Peyer's patch (tissue), 4 donors: ENCODE measurements at places on chromosomes 1 and 21.

DNA sequence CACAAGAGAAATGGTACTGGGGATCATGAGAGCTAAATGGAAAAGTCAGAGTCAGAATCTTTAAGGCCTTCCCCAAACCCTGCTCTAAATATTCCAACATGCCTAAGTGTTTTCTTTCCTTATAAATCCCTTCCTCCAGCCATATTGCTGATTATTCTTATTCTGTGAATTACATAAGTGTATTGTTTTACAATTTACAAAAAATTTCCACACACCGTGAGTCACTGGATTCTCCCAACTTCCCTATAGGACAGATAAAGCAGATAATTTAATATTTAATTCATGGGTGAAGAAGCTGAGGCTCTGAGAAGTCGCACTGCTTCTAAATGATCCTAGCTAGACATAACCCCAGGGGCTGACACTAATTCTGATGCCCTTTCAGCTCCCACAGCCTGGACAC is 243.3 kb upstream of the JUN start:
- H3K4me3 ChIP-seq: no peak overlapping the region
- H3K27me3 ChIP-seq: no peaks in the 10 kb centered on the region
- H3K27ac ChIP-seq: no peak overlapping the region
- H3K36me3 ChIP-seq: no peaks in the 10 kb centered on the region

DNA sequence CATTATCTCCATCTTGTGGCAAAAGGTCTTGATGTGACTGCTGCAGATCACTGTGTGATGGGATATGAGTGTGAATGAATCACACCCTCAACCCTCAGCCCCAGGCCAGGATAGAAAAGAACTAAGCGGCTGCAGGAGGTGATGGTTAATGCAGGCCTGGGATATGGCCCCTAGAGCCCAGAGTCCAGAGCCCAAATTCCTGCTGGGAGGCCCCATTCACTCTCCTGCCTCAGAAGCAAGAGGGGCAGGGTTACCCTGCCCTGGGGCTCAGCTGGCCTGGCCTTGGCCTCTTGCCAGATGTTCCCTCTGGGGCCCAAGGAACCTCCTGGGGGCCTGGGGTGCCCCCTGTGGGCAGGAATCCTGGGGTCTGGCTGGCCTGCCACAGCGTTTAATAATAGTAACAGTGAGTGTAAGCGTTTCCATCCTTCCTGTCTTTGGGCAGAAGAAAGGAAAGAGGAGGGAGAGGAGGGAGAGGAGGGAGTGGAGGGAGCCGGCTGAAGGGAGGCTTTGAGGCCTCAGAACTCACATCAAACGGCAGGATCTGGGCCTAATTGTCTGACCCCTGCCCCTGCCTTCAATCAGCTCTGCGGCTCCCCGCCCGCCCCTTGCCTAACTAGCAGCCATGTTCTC is 26.2 kb downstream of the DMAP1 start:
- H3K27ac ChIP-seq: peak overlapping the region; percentile 73
- no peaks in the 10 kb centered on the region for H3K27me3 ChIP-seq
- no peak overlapping the region for H3K4me3 ChIP-seq
- DNase-seq: no peak

DNA sequence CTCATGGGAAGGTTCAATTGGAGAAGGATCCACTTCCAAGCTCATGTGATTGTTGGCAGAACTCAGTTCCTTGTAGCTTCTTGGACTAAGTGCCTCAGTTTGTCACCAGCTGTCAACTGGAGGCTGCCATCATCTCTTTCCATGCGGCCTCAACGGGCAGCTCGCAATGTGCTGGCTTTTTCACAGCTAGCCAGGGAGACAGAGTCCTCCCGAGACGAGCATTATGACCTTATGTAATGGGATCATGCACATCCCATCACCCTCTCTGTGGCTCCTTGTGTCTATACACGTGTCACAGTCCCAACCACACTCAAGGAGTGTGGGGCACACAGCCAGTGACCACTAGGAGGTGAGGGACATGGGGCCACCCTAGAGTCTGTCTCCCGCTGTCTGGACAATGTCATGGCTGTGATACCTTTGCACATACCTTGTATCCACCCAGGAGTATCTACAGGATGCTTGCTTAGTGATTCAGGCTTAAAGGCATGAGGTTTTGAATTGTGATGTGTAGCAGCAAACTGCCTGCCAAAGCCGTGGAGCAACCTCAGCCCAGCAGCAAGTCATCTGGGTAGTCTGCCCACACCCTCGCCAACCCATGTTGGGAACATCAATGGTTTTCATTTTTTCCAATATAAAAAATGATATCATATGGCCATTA is 3.9 kb upstream of the KRTAP10-6 start:
- H3K27me3 ChIP-seq: no peaks in the 10 kb centered on the region
- H3K4me1 ChIP-seq: no peaks in the 10 kb centered on the region
- DNase-seq: no peak
- no peak overlapping the region for H3K4me3 ChIP-seq

GRCh38 chr1:154176337-154176736 is 15.6 kb downstream of the TPM3 start:
- peaks cover 43% of the 10 kb centered on the region for H3K36me3 ChIP-seq
- DNase-seq: no peak
- no peak overlapping the region for H3K27ac ChIP-seq
- no peak overlapping the region for H3K4me3 ChIP-seq

DNA sequence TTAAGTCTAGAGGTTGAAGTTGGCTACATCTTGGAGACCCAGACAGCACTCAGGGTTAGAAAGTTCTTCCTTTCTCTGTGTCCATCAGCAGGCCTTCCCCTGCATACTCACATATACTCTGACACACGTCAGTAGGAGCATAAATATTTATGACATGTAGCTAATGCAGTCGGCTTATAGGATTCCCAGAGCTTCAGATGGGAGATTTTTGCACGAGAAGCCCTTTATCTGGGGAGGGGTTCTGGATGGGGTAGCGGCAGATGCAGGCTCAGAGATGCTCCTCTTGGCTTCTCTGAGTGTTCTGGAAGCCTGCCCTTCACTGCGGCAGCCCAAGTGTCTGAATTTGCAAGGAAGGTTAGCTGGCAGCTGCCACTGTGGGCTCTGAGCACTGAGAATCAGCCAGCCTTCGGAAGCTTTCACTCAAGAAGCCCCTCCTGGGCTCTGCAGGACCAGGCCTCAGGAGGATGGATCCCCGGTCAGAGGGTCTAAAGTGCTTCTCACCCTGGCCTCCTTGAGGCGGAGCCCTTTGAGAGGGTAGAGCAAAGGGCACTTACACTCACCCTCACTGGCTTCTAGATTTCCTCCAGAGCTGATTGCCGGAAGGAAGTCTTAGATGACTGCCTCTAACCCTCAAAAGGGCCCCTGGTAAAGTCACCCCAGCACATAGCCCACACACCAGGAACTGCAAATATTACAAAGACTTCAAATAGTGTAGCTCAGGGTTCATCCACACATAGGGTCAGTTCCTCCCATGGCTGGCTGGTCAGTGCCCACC is 68.1 kb upstream of the NFASC start:
- no peaks in the 10 kb centered on the region for H3K36me3 ChIP-seq
- H3K27ac ChIP-seq: no peak overlapping the region
- H3K4me1 ChIP-seq: no peaks in the 10 kb centered on the region

GRCh38 chr1:181160998-181161870 is 72.7 kb downstream of the IER5 start:
- H3K27me3 ChIP-seq: no peaks in the 10 kb centered on the region
- no peak overlapping the region for H3K4me3 ChIP-seq
- H3K36me3 ChIP-seq: no peaks in the 10 kb centered on the region
- DNase-seq: no peak
- peak overlapping the region; percentile 84 for H3K27ac ChIP-seq
- no peaks in the 10 kb centered on the region for H3K4me1 ChIP-seq

DNA sequence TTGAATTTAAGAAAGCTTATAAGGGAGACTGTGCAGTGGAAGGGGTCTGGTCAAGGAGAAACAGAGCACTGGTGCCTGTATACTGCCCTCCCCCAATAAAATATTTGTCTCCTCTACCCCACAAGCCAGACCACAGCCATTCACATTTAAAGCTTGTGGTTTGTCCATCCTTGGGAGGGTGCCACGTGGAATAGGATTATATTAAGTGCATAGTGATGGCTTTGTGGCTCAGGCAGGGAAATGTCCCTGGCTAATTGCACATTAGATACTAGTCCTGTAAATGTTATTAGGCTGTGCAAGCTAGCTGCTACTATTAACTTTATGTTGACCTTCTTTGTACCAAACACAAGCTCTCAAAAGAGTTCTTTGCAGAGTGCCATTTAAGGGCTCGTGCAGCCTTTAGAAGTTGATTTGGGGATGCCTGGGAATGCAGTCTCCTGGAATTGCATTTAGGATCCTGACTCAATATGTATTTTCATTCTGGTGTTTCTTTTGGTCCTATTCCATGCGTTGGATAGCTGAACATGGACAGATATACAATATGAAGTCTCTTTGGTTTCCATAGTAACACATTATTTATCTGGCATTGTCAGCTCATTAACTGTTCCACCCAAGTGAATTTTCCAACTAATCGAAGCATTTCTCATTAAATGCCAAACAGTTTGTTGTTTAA is 210.6 kb downstream of the ROR1 start:
- no peaks in the 10 kb centered on the region for H3K27me3 ChIP-seq
- no peaks in the 10 kb centered on the region for H3K4me1 ChIP-seq
- no peaks in the 10 kb centered on the region for H3K36me3 ChIP-seq
- no peak for DNase-seq
- no peak overlapping the region for H3K4me3 ChIP-seq

GRCh38 chr1:32890516-32891240 is 4.4 kb downstream of the HPCA start:
- DNase-seq: no peak
- H3K4me3 ChIP-seq: no peak overlapping the region
- H3K27ac ChIP-seq: no peak overlapping the region

DNA sequence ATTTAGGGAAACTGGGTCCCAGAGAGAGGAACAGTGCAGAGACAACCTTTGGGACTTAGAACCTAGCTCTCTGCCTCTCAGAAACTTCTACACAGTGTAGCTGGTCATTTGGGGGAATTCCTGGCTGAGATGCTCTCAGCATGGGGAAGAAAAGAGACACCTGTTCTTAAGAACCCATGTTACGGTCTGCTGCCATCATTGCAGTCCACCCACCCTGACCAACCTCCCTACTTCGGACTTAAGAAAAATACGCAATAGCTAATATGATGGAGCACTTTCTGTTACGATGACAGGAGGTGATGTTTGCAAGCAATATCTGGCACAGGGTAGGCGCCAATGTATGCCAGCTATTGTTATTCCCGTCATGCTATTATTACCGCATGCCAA is 177.9 kb downstream of the IGSF21 start:
- no peaks in the 10 kb centered on the region for H3K4me1 ChIP-seq
- no peak overlapping the region for H3K27ac ChIP-seq
- no peaks in the 10 kb centered on the region for H3K36me3 ChIP-seq
- no peaks in the 10 kb centered on the region for H3K27me3 ChIP-seq
- H3K4me3 ChIP-seq: no peak overlapping the region

- no peak overlapping the region for H3K27ac ChIP-seq
- no peaks in the 10 kb centered on the region for H3K36me3 ChIP-seq
- no peaks in the 10 kb centered on the region for H3K4me1 ChIP-seq
- H3K27me3 ChIP-seq: no peaks in the 10 kb centered on the region
- H3K4me3 ChIP-seq: peak overlapping the region; percentile 7
These were observed 11.2 kb downstream of the OR2W3 start for GRCh38 chr1:247906504-247907047.

GRCh38 chr1:59017501-59018231 is 233.8 kb upstream of the JUN start:
- no peaks in the 10 kb centered on the region for H3K27me3 ChIP-seq
- no peak overlapping the region for H3K4me3 ChIP-seq
- H3K4me1 ChIP-seq: peaks cover 34% of the 10 kb centered on the region
- peak overlapping the region; percentile 3 for H3K27ac ChIP-seq
- no peak for DNase-seq

DNA sequence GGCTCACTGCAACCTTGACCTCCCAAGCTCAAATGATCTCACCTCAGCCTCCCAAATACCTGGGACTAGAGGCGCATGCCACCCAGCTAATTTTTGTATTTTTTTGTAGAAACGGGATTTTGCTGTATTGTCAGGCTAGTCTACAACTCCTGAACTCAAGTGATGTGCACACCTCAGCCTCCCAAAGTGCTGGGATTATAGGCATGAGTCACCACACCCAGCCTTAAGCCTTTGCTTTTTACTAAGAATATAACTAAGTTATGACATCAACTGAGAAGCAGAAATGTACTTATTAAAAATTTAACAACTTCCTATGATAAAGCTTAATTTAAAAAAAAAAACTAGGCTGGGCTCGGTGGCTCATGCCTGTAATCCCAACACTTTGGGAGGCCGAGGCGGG is 8.9 kb upstream of the LSS start:
- H3K4me3 ChIP-seq: no peak overlapping the region
- no peak for DNase-seq
- no peaks in the 10 kb centered on the region for H3K27me3 ChIP-seq
- H3K27ac ChIP-seq: no peak overlapping the region
- H3K36me3 ChIP-seq: no peaks in the 10 kb centered on the region

DNA sequence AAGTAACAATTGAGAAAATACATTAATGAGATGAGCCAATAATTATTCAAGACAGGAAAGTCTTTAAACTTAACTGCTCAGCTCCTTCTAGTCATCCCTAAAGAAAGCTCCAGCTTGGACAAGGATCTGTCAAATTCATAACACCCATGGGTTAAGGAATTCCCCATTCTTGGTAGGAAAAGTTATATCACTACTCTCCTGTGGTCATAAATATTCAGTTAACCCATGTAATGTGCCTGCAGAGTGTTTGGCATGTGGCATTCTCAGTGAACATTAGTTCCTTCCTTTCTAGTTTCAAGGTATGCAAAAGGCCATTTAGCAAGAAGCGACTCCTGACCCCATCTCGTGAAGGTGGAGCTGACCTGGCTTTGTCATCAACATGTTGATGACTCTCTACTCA is 76.7 kb upstream of the VCAM1 start:
- no peaks in the 10 kb centered on the region for H3K36me3 ChIP-seq
- H3K27ac ChIP-seq: no peak overlapping the region
- no peak for DNase-seq
- H3K4me3 ChIP-seq: no peak overlapping the region
- H3K27me3 ChIP-seq: no peaks in the 10 kb centered on the region
- H3K4me1 ChIP-seq: no peaks in the 10 kb centered on the region

GRCh38 chr1:119978018-119978505 is 81.7 kb upstream of the ADAM30 start:
- DNase-seq: no peak
- no peaks in the 10 kb centered on the region for H3K36me3 ChIP-seq
- no peak overlapping the region for H3K4me3 ChIP-seq
- no peak overlapping the region for H3K27ac ChIP-seq
- H3K27me3 ChIP-seq: no peaks in the 10 kb centered on the region

DNA sequence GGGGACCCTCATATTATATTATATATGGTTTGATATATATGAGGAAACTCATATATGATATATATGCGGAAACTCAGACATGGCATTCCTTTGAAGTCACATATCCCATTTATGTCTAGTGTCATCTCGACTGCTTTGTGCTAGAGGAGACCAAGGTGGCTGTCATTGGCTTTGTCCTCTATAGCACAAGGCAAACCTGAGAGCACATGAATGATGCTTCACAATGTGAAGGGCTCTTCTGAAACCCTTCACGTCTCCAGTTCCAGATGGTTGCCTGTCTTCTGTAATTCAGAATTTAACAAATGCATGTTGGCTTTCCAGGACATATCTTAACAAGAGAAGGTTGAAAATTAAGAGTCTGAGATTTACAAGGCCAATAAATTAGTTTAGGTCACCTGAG is 303.6 kb downstream of the BARHL2 start:
- H3K4me1 ChIP-seq: no peaks in the 10 kb centered on the region
- no peak overlapping the region for H3K27ac ChIP-seq
- DNase-seq: no peak
- no peak overlapping the region for H3K4me3 ChIP-seq
- H3K27me3 ChIP-seq: no peaks in the 10 kb centered on the region
